ENCODE measurements at places on chromosomes 16 and 17.
A peak's percentile ranks its signal among the peaks of the same experiment; 100 is the strongest.

DNA sequence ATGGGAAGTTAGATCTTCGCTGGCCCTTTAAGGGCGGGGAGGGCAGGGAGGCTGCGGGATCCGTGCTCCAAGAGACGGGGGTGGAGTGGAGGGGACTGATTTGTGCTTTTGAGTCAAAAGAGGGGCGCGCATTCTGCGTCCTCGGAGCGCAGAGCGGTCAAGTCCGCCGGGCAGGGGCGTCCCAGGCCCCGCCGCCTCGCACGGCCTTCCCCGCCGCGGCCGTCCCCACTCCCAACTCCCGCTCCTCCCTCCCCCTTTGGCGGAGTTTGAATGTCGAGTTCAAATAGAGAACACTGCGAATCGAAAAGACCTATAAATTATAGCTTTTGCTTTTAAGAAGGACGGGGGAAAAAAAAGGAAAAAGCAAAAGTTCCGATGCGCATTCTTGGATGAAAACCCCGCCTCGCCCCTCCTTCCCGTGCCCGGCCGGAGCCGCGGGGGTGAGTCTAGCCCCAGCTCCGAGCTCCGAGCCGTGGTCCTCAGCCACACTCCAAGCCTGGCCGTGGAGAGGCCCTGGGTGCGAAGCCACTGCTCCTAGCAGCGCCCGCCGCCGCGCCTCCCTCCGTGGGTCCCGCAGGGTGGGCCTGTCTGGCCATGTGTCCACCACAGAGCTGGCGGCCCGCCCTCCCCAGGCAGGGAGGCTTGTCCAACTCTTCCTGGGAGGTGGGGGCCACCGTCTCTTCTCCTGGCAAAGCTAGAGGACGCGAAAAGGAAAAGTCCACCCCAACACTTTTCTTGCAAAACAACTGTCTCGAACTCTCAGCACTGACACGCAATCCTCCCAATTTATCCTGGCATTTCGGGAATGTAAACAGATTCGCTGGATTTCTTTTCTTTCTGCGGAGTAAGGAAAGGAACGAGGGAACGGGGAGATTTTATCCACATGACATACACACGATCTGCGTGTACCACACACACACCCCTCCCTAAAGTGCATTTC, 3.6 kb downstream of the CBX8 start:
- no peak for DNase-seq

GRCh38 chr17:77317091-77317750, 176.5 kb downstream of the SEC14L1 start:
- no peak for DNase-seq

GRCh38 chr16:86038926-86039310, 140.0 kb downstream of the IRF8 start:
- DNase-seq = no peak

- no peak for DNase-seq
Measured at GRCh38 chr16:61412562-61412961, 623.7 kb downstream of the CDH8 start.

DNA sequence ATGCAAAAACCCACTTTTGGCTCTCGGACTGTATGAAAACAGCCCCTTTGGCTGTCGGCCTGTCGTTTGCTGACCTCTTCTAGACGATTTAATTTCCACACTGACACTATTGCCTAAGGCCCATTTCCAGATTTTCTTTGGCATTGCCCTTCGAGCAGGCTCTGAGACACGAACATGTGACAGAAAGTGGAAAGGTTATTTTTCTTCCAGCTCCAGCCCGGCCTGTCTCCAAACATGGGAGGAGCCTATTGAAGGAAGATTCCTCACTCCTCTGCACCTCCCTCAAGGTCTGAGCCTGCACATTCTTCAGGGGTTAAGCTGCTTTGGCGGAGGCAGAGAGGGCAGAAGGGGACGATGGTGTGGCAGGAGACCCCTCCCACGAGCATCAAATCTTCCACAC, 85.9 kb upstream of the FOXF1 start:
- DNase-seq = no peak

- no peak for DNase-seq
Measured at GRCh38 chr17:81437191-81437651, 42.0 kb downstream of the BAHCC1 start.

- peak; percentile 63 for DNase-seq
Measured at GRCh38 chr17:79388556-79389295, 222.1 kb downstream of the RBFOX3 start.

DNA sequence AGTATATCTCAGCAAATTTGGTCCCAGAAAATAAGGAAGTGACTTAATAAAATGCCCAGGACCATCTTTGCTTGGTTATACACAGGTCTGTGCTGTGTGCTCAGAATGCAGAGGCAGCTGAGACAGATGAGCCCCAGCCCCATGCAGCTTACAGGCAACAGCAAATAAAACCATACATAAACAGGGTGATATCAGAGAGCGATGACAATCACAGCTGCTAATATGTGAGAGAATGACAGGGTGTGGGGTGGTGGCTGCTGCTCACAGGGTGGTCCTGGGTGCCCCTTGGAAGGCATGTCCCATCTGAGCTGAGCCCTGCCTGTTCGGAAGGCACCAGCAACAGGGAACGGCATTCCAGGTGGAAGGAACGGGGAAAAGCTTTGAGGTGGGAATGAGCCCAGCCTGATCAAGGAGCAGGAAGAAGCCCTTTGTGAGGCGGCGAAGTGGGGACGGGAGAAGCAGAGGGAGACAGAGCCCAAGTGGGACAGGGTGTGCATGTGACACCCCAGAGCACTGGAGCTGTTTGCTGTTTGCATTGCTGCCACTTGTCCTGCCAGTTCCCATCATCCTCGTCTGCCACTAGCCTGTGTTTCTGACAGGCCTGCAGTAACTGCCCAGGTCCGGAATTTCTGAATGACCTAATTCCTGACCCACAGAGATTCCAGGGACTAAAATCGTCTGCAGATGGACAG, 150.5 kb downstream of the KATNIP start:
- no peak for DNase-seq

Data from germinal center (tissue), 1 donor.